ENCODE measurements at places on chromosomes 3 and 15. TPM values are rescaled to one million over a fixed set of nuclear protein-coding genes. Genes with fewer than 3 reads are reported as not detected.

DNA sequence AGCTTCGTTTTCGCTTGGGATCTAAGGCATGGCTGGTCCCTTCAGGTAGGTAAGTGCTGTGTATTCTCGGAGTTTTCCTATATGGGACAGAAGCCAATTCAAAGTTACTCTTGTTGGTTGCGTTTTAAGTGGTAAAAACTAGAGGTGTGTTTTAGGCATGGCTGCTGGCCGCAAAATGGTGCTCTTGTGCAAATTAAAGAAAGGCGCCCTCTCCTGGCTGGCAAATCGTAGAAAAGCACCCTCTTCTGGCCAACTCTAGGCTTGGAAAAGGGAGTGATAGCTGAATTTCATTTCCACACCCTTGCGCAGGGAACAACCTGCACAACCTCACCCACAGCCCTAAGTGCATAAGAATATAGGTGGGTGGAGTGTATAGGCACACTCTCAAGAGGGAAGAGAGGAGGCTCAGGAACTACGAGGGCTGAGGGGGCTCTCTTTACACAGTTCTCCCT is 23.5 kb downstream of the DRD3 start:
- DNase-seq = no peak

- DNase-seq = no peak
These were observed 89.0 kb downstream of the BDH1 start for GRCh38 chr3:197466586-197467399.

DNA sequence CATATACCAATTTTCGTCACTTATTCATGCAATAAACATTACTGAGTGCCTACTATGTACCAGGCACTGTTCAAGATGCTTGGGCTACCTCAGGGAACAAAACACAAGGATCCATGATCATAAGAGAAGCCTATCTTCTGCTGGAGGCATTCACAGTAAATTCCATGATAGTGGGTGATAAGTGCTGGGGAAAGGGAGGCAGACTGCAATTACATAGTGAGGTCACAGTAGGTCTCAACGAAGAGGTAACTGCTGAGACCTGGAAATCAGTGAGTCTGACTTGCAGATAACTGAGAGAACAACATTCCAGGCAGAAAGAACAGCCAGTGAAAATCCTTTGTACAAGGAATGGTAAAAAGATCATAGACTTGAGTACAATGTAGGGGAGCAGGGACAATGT is 33.6 kb downstream of the RAF1 start:
- no peak for DNase-seq

DNA sequence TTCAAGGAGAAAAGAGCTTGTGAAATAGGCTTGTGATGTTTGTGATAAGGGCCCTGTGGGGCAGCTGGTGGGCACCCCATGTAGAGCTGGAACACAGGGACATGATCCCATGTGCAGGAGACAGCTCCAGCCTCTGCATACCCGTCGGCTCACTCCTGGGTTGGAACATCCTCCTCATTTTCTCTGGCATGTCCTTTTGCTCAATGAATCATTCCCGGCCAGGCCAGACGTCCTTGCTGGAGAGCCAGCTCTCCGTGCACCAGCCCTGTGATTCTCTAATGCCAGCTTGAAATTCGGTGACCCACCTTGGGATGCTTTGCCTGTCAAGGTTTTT is 77.3 kb downstream of the SMAD3 start:
- no peak for DNase-seq

QRICH1 gene
- 155 TPM for total RNA-seq

ALPK3 gene
- 0.20 TPM for total RNA-seq

All from activated B cell treated with CpG ODN at 0.5 μM for 24 hours (primary cell).